ENCODE measurements at places on chromosomes 13 and 19.

- no peak for DNase-seq
Observed at GRCh38 chr13:76638181-76638580, 248.0 kb downstream of the KCTD12 start.

GRCh38 chr13:26629260-26629825 lies 71.9 kb downstream of the WASF3 start:
- DNase-seq = no peak

DNA sequence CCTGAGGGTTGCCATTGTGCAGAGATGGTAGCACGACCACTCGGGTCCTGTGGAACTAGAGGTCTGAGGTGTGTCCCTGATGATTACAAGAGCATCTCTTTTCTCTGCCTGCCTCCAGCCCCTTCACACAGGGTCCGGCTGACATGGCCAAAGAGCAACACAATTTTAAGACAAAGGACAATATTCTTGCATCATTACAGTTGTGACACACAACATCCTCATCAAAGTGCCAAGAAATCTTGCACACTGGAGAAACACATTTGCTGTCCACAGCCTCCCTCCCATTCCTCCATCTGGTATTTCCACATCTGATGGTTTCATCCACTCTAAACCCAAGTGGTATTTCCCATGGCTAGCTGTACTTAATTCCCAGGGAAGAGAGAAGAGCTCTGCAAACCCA lies 12.8 kb downstream of the COL4A1 start:
- no peak for DNase-seq

DNA sequence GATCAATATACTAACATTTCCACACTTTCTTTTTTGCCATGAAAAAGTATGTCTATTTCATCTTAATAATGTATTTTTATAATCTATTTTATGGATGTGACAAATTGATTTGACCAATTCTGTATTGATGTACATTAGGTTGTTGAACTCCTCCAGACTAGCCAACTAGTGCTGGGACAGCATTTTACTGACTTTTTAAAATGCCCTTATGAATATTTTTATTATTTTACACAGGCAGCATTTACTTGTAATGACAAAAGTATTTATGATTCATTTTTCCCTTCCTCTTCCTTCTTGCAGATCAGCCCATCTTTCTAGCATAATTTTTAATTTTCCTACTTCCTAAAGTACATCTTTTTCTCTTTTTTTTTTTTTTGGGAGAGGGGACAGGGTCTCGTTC lies 918 bp upstream of the FUZ start:
- DNase-seq = no peak

DNA sequence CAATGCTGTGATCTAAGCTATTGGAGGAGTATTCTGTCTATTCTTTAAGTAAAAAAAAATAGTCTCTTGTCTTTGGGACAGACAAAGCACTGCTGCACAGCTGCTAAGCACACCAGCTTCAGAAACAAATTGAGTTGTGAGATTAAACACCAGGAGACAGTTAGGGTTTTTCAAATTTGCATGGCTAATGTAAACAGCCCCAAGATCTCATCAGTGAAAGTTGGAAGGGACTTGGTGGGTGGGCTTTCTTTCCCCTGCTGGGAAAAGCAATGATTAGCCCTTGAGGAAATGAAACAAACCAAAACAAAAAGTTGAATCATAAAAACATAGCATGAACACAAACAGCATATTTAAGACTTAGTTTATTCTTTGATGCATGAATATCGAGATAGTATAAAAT lies 143.6 kb upstream of the SLITRK1 start:
- no peak for DNase-seq

DNA sequence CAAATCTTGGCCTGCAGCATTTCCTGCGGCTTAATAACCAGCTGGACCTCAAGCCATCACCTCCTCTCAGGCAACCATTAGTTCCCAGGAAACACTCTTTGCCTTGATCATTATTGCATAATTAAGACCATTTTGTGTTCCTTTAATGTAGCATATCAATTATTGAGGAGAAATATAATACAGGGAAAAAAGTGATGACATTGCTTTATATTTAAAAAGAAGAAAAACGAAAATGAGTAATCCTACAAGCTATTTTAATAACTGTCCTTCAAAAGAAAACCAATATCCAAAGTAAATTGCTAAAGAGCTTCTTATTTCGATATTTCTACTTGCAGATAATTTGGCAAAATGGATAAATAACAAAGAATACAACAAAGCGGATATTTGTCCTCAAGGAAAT lies 1084.7 kb downstream of the EFNB2 start:
- no peak for DNase-seq

DNA sequence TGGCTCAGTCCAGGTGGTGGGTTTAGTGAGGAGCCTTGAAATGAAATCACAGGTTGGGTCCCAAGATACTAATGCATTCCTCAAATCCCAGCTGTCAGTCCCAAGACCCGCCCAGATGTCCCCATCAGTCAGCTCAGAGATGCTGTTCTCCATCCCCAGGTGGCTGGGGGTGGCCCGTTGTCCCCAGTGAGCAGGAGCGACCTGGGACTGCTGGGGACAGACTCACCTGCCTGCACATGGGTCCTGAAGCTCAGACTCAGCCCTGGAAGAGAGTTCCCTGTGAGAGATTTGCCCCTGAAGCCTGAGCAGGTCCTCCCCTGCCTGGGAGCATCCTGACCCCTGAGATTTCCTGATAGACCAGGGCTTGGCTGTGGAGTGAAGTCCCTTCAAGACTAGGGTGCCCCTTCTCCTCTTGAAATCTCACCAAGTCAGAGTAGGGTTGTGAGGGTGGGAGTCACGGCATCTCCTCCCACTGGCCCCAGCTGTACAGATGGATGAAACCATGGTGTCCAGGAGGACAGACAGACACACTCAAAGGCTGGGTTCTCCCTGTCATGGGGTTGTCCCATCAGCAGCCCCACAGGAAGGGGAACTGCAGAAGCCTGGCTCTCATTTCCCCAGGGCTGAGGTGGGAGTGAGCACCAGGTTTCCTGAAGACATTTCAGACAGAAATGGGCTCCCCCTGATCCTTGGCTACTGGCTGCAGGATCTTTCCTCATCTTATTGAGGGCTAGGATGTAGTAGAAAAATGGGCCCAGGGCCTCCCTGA lies 14.4 kb downstream of the LILRA5 start:
- DNase-seq = no peak

GRCh38 chr19:43504426-43505185 lies at the start of gene PHLDB3:
PHLDB3 (minus strand) TSS chr19:43504746; CDS start chr19:43504118, 628 bp downstream.
- no peak for DNase-seq

DNA sequence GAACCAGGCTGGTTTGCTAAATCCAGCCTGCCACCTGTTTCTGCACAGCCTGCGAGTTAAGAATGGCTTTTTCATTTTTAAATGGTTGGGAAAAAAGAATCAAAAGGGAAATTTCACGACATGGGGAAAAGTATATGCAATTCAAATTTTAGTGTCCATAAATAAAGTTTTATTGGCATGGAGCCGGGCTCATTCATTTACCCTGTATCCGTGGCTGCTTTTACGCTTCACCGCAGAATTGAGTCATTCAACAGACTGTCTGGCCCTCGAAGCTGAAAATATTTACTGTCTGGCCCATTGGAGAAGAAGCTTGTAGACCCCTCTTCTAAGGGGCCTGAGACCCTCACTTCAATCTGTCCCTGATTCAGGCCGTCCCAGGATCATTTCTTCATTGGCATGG lies 26.1 kb downstream of the IER2 start:
- DNase-seq = no peak
